ENCODE measurements at places on chromosomes 3 and 15.

- DNase-seq: no peak
Measured at GRCh38 chr3:150346266-150346665, 61.8 kb upstream of the TSC22D2 start.

- DNase-seq: no peak
Measured at GRCh38 chr15:71781965-71782265, 28.4 kb upstream of the NR2E3 start.

DNA sequence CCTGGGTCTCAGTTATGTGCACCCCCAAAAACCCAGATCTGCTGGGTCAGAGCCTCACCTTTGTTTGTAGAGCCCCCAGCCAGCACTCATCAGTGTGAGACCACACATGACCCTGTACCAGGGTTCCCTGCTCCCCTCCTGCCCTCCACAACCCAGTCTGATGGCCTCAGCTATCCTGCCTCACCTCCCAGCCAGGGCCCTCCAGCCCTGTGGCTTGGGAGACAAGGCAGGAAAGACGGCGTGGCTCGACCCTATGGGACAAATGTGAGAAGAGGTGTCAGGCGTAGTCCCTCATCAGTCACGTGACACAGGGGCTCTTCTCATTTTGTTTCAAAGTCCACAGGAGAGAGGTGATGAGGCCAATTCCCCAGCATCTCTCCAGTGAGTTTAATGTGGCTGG, 28.3 kb upstream of the PRR23E start:
- DNase-seq: no peak

GRCh38 chr15:82159922-82160321, 102.6 kb downstream of the EFL1 start:
- peak; percentile 80 for DNase-seq

DNA sequence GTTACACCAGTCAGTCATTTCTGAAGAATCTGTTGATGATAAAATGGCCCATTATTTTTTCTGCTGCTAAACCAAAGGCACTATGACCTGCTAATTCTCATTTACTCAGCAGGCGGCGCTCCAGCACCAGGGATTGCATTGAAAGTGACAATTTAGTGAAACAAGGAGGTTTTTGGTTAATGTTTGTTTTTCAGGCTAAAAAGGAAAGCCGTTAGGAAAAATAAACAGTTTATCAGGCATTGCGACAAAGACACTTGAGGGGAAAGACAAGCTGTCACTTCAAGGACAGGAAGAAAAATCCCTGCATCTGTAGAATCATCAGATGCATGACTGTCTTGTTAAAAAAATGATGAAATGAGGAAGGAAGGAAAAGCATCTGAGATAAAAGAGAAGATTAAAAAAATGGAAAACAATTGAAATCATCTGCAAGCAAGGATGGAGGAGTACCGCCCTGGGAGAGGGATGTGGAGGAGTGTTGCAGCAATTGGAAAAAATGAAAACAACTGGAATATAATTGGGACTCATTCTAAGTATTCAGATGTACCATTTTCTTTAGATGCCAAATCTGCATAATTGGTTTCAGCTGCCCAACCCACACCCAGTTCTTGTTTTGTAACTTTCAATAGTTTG, 54.0 kb downstream of the NR1D2 start:
- DNase-seq: peak; percentile 65

GRCh38 chr3:72633121-72633520, 215.1 kb downstream of the SHQ1 start:
- DNase-seq: peak; percentile 12

- DNase-seq: no peak
Measured at GRCh38 chr3:5007873-5008272, 28.6 kb downstream of the BHLHE40 start.

- peak; percentile 20 for DNase-seq
Measured at GRCh38 chr3:115644391-115644790, 21.1 kb downstream of the GAP43 start.

DNA sequence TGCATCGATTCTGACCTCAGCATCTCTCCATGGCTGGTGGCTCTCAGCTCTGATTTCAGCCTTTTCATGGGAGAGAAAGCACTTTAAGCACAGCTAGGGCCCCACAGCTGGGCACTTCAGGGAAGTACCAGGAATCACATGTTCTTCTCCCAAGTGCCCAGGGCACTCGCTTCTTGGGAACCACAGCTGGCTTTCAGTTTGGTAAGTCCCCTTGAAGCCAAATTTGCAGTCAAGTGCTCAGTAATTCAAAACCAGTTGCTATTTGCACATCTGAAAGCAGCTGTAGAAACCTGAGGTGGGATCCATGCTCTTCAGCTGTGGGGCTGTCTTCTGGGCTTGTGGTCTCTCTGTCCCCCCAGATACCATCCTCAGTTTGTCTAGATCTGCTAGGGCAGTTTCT, 12.8 kb downstream of the GABRA5 start:
- DNase-seq: no peak

DNA sequence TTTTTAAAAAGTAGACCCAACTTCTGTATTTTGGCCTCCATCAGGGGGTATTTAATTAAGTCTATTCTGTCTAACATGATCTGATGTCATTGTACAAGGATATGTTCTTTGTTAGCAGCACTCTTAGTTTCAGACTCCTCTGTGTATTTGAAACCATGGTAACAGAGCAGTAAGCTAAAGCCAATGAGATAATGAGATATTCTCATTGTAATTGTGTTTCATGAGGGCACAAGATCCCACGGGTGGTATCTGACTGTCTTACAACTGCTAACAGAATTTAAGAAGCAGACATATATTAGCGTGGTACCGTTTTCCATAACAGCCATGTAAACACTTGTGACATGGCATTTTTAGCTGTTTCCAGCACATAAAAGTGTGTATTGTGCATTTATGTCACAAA, 251.2 kb upstream of the VEPH1 start:
- no peak for DNase-seq

Data from GM03348 (cell line).